Neural progenitor cell (in vitro differentiated cells): ENCODE measurements at places on chromosomes 13 and 19.

DNA sequence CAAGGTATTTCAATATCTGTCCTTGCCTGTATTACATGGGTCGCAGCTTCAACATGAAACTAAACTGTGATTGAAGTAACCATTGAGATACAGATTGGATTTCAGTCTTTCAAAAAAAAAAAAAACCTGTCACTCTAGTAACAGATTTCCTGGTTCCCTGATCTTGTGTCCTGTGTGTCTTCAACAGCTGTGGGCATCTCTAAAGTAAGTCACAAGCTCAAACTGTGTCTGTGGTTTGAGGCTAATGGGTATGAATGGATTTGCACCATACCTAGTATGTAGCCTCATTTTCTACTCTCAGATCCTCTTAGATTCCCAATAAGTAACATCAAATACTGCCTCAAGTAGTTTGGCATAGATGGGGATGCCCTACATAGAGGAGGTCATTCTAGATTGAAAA lies 300.1 kb downstream of the COG6 start:
- DNase-seq, result no peak

GRCh38 chr19:14416817-14417231 lies 2.3 kb downstream of the DDX39A start:
- DNase-seq, result no peak

DNA sequence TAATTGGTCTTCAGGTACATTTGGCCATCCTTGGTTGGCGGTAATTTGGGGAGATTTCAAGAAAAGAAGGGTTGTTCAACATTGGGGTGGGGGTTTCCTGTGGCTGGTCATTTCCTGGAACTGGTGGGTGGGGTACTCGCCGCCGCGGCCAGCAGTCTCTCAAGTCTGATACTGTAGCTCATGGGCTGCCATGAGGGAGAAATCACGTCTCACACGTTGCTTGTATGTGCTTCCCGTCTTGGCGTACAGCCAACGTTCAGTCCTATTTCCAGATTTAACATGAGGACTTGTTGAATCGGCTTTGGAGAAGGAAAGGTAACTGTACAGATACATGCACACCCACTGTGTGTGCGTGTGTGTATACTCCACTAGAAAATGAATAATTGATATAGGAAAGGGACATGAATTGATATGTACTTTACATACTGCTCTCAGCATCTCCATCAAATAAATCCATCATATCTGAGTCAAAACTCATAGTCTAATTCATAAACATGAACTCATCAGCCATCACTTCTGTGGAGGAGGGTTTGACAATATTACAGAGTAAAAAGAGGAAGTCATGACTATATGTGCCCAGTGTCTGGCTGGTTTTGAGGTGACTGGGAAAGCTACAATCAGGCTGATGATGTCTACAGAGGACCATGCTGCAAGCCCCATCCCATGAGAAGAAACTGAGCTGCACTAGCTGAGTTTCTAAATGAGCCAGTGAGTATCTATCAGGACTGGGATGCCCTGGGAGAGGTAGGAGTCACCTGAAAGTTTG lies 418.1 kb downstream of the TSHZ3 start:
- no peak for DNase-seq

- DNase-seq, result no peak
Measured at GRCh38 chr13:30510091-30510490, 44.4 kb upstream of the HMGB1 start.

GRCh38 chr13:110635405-110636002 lies 20.2 kb downstream of the NAXD start:
- no peak for DNase-seq

- no peak for DNase-seq
Measured at GRCh38 chr13:95388420-95389079, 87.3 kb upstream of the ABCC4 start.

DNA sequence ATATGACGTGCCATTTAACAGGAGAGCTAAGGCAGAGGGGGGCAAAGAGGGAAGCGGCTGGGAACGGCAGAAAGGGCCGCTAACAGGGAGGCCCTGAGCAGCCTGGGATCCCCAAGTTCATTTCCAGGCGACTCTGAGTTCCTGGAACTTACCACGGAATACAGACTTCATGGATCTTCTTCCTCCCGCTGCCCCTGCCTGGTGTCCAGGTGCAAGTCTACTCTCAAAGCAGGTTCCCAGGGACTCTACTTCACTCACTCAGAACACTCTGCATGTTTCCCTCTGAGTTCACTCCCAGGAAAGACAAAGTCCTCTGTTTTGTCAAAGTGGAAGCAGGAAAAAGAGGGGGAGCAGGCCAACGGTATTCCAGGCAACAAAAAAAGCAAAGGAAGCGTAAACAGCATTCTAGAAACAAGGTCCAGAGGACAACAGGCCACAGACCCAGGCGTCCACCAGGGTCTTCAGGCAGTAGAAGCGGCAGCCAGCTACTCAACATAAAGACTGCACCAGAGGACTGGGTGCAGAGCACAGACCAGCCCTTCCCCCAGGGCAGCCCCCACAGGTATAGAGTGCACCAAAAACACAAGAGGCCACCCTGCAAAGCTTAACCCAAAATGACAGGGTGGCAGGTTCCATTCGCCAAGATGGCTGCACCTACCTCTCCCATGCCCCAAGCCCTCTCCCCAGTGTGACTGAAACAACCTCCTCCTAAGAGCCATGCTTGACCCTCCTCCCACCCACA lies 3.0 kb downstream of the MIER2 start:
- no peak for DNase-seq

DNA sequence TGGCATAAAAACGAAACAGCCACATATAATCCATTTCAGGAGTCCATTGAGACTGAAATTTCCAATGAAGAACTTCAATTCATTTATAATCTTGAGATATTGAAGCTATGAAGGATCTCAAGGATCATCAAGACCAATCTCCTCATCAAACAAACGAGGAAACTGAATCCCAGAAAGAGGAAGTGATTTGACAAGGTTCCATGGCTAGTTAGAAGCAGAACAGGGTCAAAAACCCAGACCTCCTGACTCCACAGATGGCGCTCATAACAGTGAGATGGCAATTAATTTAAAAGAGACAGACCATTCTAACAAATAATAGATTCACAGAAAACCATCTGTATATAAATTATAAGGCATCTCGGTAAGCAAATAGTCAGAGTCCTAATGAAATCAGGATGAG lies 229.7 kb downstream of the KCTD12 start:
- DNase-seq, result no peak
